ENCODE measurements at places on chromosomes 2 and 18.

GRCh38 chr2:131584940-131585339 is 57.3 kb downstream of the CCDC74A start:
- DNase-seq, result no peak

DNA sequence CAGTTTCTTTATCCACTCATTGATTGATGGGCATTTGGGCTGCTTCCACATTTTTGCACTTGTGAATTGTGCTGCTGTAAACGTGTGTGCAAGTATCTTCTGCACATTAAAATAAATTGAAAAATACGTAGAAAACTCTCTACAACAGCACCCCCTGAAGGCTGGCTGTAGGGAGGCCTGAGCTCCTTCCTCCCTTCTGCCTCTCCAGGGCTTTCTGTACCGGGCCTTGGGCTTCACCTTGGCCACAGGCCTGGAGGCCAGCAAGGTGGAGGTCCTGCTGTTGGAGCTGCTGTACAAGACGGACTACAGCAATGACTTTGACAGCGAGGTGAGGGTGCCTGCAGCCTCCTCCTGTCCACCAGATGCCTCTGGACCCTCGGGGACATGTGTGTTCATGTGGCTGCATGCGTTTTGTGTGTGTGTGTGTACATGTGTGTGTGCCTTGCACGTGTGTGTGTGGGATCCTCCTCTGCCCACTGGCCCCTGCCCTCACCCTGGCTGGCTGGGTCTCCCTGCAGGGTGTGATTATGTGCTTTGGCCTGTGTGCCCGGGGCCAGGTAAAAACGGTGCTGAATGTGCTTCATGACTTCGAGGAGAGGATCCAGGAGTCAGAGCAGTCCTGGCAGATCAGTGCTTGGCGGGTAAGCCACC is 29.2 kb downstream of the MROH2A start:
- no peak for DNase-seq

DNA sequence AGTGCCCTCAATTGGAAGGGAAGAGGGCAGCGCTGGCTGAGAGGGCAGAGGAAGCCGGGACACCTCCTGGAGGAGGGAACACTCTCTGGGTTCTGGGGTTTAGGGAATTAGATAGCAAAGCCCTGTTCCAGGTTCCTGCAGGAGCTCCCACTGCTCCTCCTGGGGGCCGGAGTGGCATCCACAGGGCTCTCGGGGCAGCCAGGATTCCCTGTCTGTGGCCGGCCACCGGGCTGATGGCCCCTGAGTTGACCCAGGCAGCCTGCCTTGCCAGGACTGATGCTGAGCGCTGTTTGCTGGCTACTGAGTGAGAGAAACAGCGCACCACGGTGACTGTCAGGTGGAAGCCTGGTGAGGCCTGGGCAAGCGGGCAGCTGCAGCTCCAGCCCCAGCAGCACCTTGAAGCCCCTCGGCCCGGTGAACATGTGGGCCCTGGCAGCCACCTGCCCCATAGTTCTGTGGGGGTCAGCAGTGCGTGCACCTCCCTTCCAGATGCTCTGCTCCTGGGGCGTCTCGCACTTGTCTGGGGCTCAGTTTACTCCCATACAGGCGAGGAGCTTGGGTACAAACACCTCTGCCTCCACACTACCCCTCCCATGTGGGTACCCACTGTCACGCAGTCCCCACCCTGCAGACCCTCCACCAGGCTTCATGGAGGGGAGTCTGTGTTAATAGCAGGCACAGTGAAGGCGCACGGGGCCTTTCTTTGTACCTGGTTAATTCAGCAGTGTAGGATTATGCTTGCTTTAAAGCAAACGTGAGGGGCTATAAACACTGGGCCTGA is 7.7 kb upstream of the ALLC start:
- DNase-seq, result no peak

- no peak for DNase-seq
Observed at GRCh38 chr2:97711394-97711711, 2.0 kb upstream of the ZAP70 start.

- DNase-seq, result no peak
Observed at GRCh38 chr18:57432140-57432539, 3.0 kb upstream of the ONECUT2 start.

GRCh38 chr2:3101016-3101942 is 276.3 kb downstream of the EIPR1 start:
- DNase-seq, result no peak

DNA sequence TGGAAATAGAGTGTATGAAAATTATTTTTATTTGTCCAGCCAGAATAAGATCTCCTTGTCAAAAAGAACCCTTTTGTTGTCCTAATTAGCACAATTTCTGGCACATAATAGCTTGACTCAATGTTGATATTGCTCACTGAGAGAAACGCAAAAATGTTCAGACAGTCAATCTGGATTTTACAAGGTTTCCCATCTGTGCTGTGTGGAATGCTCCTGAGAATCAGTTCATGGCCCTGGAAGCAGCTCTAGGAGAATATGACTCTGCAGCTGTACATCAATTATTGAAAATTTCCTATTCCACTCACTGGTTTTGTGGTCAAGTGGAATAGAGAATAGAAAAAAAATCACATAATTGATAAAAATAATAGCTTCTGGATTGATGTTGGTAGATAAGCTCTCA is 1582.9 kb upstream of the NXPH2 start:
- no peak for DNase-seq

- DNase-seq, result no peak
Observed at GRCh38 chr2:60495041-60495625, 58.3 kb downstream of the BCL11A start.

DNA sequence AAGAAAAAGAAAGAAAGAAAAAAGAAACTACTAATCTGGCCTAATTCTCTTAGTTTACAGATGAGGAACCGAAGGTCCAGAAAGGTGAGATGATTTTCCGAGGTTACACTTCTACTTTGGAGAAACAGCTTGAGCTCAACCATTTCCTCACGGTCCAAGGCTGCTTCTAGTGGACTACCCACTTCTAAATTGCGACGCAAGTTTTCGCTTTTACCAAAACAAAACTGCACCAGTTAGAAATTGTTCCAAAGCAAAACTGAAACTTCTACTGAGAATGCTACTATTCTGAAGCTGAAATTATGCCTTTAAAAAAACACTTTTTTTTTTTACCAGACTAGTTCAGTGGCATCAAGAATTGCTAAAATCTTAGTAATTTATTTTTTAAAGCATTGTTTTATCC is 101.6 kb downstream of the INO80D start:
- DNase-seq, result no peak

Measured in NCI-H446 treated with DMSO at 0.1 percent for 48 hours (cell line).